Pons (tissue), 1 donor: ENCODE measurements at places on chromosomes 2 and 18.

- DNase-seq, result no peak
These were observed 334.0 kb upstream of the MEX3C start for GRCh38 chr18:51531501-51531900.

- DNase-seq, result no peak
These were observed 39.8 kb downstream of the NUP35 start for GRCh38 chr2:183163821-183164649.

GRCh38 chr18:80171054-80171872, 62.2 kb downstream of the ADNP2 start:
- peak; percentile 23 for DNase-seq

- no peak for DNase-seq
These were observed 139.1 kb downstream of the VAPA start for GRCh38 chr18:10052871-10053270.

- DNase-seq, result no peak
These were observed 40.8 kb downstream of the WDR35 start for GRCh38 chr2:19949071-19949470.

DNA sequence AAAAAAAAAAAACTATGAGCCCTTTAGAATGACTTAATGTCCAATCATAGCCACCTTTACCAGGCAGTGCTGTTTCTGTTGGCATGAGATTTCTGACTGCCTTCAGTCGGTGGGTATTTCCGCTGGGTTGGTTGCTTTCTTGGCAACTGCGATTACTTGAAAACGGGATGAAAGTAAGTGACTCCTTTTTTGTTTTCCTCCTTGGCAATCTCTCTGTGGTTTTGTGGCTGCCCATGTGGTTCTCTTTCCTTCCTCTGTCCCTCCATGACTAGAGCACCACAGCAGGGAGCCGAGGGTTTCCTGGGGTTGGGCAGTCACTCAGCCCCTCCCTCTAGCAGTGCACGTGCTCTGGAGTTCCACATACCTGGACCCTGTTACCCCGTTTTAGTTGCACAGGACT, 112.1 kb downstream of the KLHL29 start:
- peak; percentile 19 for DNase-seq

DNA sequence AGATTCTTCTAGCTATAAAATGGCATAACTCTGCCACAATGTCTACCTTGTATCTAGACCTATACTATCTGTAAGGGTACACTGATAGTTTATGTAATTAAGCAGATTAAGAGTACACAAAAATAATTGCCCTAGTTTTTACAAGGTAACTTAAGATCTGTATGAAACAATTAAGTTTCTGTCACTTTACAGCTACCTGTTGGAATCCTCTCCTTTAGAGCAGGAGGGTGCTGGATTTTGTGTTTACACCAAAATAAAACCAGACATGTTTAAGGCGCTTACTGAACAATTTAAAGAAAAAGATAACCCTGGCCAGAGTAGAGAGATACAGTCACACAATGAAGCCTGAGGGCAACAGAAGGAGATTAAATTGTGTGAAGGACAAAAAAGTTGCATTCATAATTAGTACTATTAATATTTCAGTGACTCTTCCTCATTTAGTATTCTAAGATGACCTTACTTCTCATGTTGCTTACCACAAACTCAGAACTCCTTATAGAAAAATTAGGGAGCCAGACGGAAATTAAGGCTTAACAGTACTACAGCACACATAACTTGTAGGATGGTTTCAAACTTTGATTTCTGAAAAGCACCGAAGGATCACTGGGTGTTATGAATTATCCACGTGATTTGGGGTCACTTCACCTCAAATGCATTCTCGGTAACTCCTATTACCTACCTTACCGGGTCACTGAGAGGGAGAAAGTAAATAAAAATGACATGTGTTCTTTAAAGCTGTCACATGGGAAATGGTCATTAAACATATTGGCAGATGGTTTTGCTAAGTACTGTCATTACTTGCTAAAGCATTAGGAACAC, 1.0 kb downstream of the DARS1 start:
- DNase-seq, result peak; percentile 73

DNA sequence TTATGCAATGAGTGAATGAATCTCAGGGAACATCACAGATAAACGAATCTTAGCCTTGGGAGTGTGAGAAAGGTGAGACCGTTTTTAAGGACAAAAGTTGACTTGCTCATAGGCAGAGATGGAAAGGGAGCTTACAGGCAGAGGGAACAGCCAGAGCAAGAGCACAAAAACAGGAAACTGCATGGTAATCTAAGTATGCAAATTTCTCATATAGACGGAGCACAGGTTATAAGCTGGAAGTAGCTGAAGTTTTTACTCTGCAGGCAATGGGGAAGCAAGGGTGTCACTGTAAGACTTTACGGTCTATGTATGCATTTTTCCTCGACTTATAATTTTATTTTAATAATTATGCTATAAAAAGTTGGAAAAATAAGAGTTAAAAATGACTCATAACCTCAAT, 44.8 kb upstream of the STRN start:
- no peak for DNase-seq

GRCh38 chr2:31270822-31271231, 36.9 kb downstream of the EHD3 start:
- no peak for DNase-seq

DNA sequence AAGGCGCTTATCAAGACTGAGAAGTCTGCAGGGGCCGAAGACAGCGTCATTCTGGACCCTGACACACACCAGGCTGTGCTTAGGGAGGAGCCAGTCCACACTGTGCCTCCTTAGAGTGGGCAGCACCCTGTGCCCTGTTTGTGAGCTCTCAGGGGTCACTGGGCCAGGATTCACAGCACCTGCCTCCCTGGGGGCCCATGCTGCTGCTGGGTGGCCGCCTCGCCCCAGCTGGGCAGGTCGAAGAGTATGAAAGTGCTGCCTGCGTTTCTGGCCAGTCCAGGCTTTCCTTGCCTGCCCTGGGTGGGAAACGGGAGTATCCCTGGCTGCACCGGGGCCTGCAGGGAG, 15.4 kb upstream of the GPR55 start:
- no peak for DNase-seq

GRCh38 chr2:200728630-200729029, 83.1 kb upstream of the BZW1 start:
- no peak for DNase-seq

DNA sequence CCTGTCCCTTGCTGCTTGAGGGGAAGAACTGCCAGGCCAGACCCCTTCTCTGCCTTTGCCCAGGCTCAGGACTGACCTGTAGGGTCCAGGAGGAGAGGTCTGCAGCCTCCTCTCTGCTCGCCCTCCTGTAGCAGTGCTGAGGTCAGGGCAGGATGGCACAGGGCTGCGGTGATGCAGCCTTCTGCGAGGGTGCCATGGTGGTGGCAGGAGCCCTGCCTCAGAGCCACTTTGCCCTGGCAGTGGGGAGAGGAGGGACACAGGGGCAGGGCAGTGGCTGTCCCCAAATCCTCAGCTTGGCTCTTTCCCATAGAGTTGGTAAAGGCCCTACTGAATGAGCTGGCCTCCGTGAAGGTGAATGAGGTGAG, 884 bp downstream of the PROM2 start:
- DNase-seq, result no peak

GRCh38 chr2:11752906-11753305, 6.5 kb downstream of the LPIN1 start:
- DNase-seq, result no peak

GRCh38 chr2:17803497-17803896, 12.8 kb upstream of the MSGN1 start:
- DNase-seq, result no peak

GRCh38 chr2:9655441-9656269, 24.9 kb upstream of the YWHAQ start:
- no peak for DNase-seq

- DNase-seq, result no peak
These were observed 92.9 kb downstream of the NEDD4L start for GRCh38 chr18:58136879-58137278.
